ENCODE measurements at places on chromosomes 16 and 17. TPM values are rescaled to one million over a fixed set of nuclear protein-coding genes. Genes with fewer than 3 reads are reported as not detected.
A peak's percentile ranks its signal among the peaks of the same experiment; 100 is the strongest.

- no peak overlapping the region for H3K4me3 ChIP-seq
- H3K27me3 ChIP-seq = no peaks in the 10 kb centered on the region
- no peaks in the 10 kb centered on the region for H3K36me3 ChIP-seq
- no peak overlapping the region for H3K27ac ChIP-seq
Observed at GRCh38 chr17:14902803-14903202, 362.3 kb downstream of the PMP22 start.

Gene EFCAB5
- total RNA-seq = 1.5 TPM

Gene IL4R
- total RNA-seq = 17.6 TPM

GRCh38 chr16:49556606-49557446, 183.2 kb downstream of the C16orf78 start:
- no peaks in the 10 kb centered on the region for H3K36me3 ChIP-seq
- peak; percentile 35 for DNase-seq
- no peak overlapping the region for H3K27ac ChIP-seq
- H3K27me3 ChIP-seq = peaks cover 3% of the 10 kb centered on the region
- H3K4me1 ChIP-seq = peaks cover 6% of the 10 kb centered on the region
- no peak overlapping the region for H3K4me3 ChIP-seq

- H3K4me1 ChIP-seq = peaks cover 13% of the 10 kb centered on the region
- no peaks in the 10 kb centered on the region for H3K27me3 ChIP-seq
- no peak overlapping the region for H3K27ac ChIP-seq
Observed at GRCh38 chr16:81581107-81581506, 136.5 kb downstream of the CMIP start.

Gene RAB11FIP3
- total RNA-seq = 21.0 TPM

Gene CCDC144A
- 1.2 TPM for total RNA-seq

Gene CLDN6
- total RNA-seq = 449 TPM

GRCh38 chr16:60907645-60908044, 1128.6 kb downstream of the CDH8 start:
- no peaks in the 10 kb centered on the region for H3K4me1 ChIP-seq
- H3K36me3 ChIP-seq = no peaks in the 10 kb centered on the region
- DNase-seq = no peak
- H3K4me3 ChIP-seq = no peak overlapping the region
- H3K27ac ChIP-seq = no peak overlapping the region

- H3K36me3 ChIP-seq = peaks cover 1% of the 10 kb centered on the region
- H3K27ac ChIP-seq = peak overlapping the region; percentile 53
- DNase-seq = peak; percentile 96
Observed at GRCh38 chr17:47305302-47305923, 18.3 kb upstream of the EFCAB13 start.

GRCh38 chr17:35876534-35876933, 3.6 kb downstream of the CCL5 start:
- H3K4me3 ChIP-seq = no peak overlapping the region
- DNase-seq = no peak
- no peaks in the 10 kb centered on the region for H3K27me3 ChIP-seq
- no peaks in the 10 kb centered on the region for H3K4me1 ChIP-seq

GRCh38 chr17:27463235-27463677, 7.0 kb downstream of the KSR1 start:
- no peaks in the 10 kb centered on the region for H3K27me3 ChIP-seq
- peak; percentile 66 for DNase-seq
- peaks cover 15% of the 10 kb centered on the region for H3K4me1 ChIP-seq
- peaks cover 4% of the 10 kb centered on the region for H3K36me3 ChIP-seq
- H3K4me3 ChIP-seq = no peak overlapping the region

- no peak overlapping the region for H3K27ac ChIP-seq
- no peaks in the 10 kb centered on the region for H3K36me3 ChIP-seq
- no peaks in the 10 kb centered on the region for H3K27me3 ChIP-seq
- H3K4me3 ChIP-seq = no peak overlapping the region
Observed at GRCh38 chr17:70813355-70813930, 644.1 kb downstream of the KCNJ2 start.

GRCh38 chr16:23499801-23500200, 10.5 kb downstream of the GGA2 start:
- no peaks in the 10 kb centered on the region for H3K27me3 ChIP-seq
- H3K27ac ChIP-seq = no peak overlapping the region
- no peaks in the 10 kb centered on the region for H3K36me3 ChIP-seq
- no peak for DNase-seq
- H3K4me3 ChIP-seq = no peak overlapping the region
- H3K4me1 ChIP-seq = peaks cover 14% of the 10 kb centered on the region

DNA sequence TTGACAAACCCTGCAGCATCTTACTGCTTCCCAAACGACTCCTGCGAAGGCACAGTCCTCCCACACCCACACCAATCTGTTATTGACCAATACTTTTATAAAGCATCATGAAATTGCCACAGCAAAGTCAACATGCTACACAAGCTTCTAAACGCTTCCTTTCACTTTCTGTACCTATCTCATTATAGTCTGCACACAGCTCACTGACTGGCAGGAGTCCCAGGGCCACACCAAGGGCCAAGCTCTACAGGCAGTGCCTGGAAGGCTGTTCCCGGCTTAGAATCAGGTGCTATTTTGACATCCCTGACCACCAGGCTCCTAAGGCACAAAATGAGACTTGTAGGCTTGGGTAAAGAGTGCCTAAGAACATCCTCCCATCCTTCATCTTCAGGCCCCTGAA, 39.5 kb downstream of the USP7 start:
- no peak for DNase-seq
- H3K36me3 ChIP-seq = peaks cover 44% of the 10 kb centered on the region
- H3K27ac ChIP-seq = no peak overlapping the region
- H3K4me1 ChIP-seq = peaks cover 11% of the 10 kb centered on the region

- no peak for DNase-seq
- H3K36me3 ChIP-seq = no peaks in the 10 kb centered on the region
- peak overlapping the region; percentile 0 for H3K27ac ChIP-seq
- no peak overlapping the region for H3K4me3 ChIP-seq
- no peaks in the 10 kb centered on the region for H3K27me3 ChIP-seq
- peaks cover 15% of the 10 kb centered on the region for H3K4me1 ChIP-seq
Observed at GRCh38 chr17:29726715-29727252, 104.1 kb upstream of the CORO6 start.

DNA sequence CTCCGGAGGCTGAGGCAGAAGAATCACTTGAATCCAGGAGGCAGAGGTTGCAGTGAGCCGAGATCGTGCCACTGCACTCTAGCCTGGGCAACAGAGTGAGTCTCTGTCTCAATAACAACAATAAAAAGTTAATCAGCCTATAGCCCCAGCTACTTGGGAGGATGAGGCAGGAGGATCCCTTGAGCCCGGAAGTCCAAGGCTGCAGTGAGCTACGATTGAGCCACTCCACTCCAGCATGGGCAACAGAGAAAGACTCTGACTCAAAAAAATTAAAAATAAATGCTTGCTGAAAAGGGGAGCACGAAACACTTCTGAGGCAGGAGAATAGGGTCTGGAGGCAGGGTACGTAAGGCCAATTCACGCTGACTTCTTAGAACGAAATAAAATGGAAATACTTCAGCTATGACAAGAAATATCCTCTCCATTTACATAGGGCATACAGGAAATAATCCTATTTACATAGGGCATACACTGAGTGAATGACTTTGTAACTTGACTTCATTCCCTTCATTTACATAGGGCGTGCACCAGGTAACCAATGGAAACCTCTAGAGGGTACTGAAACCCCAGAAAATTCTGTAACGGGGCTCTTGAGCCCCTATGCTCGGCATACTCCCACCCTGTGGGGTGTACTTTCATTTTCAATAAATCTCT, 3.2 kb upstream of the PRPSAP1 start:
- no peak overlapping the region for H3K27ac ChIP-seq
- H3K36me3 ChIP-seq = no peaks in the 10 kb centered on the region
- no peak for DNase-seq
- H3K4me3 ChIP-seq = no peak overlapping the region
- peaks cover 11% of the 10 kb centered on the region for H3K4me1 ChIP-seq

Gene CRHR1
- 0.38 TPM for total RNA-seq

- peaks cover 28% of the 10 kb centered on the region for H3K4me1 ChIP-seq
- H3K27ac ChIP-seq = peak overlapping the region; percentile 90
- DNase-seq = peak; percentile 56
- peak overlapping the region; percentile 62 for H3K4me3 ChIP-seq
- no peaks in the 10 kb centered on the region for H3K36me3 ChIP-seq
- no peaks in the 10 kb centered on the region for H3K27me3 ChIP-seq
Observed at GRCh38 chr16:65122724-65123395, 997 bp upstream of the CDH11 start.

Gene RDM1
- total RNA-seq = not detected

- no peak overlapping the region for H3K27ac ChIP-seq
- DNase-seq = no peak
- H3K4me1 ChIP-seq = no peaks in the 10 kb centered on the region
Observed at GRCh38 chr16:13378151-13378550, 476.8 kb downstream of the SHISA9 start.

DNA sequence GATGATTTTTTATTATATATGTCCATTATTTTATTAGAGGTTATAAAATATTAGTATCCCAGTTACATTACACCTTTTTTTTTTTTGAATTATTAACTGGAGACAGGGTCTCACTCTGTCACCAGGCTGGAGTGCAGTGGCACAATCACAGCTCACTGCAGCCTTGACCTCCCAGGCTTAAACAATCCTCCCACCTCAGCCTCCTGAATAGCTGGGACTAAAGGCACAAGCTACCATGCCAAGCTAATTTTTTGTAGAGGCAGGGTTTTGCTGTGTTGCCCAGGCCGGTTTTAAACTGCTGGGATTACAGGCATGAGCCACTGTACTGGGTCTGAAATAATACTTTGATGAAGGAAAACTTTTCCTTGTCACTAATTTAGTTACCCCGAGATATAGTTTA, 63.6 kb downstream of the VMP1 start:
- H3K4me3 ChIP-seq = no peak overlapping the region
- peaks cover 12% of the 10 kb centered on the region for H3K36me3 ChIP-seq
- DNase-seq = no peak
- no peaks in the 10 kb centered on the region for H3K27me3 ChIP-seq
- no peak overlapping the region for H3K27ac ChIP-seq

Gene MT1G
- 0.87 TPM for total RNA-seq

GRCh38 chr16:75112734-75113491, 3.7 kb downstream of the LDHD start:
- no peaks in the 10 kb centered on the region for H3K27me3 ChIP-seq
- DNase-seq = no peak
- peaks cover 30% of the 10 kb centered on the region for H3K4me1 ChIP-seq
- H3K4me3 ChIP-seq = no peak overlapping the region
- no peaks in the 10 kb centered on the region for H3K36me3 ChIP-seq
- H3K27ac ChIP-seq = no peak overlapping the region

Gene UTS2R
- not detected for total RNA-seq

GRCh38 chr17:13114601-13115031, 96.8 kb upstream of the ELAC2 start:
- no peaks in the 10 kb centered on the region for H3K4me1 ChIP-seq
- H3K27ac ChIP-seq = no peak overlapping the region
- DNase-seq = peak; percentile 74
- no peak overlapping the region for H3K4me3 ChIP-seq

DNA sequence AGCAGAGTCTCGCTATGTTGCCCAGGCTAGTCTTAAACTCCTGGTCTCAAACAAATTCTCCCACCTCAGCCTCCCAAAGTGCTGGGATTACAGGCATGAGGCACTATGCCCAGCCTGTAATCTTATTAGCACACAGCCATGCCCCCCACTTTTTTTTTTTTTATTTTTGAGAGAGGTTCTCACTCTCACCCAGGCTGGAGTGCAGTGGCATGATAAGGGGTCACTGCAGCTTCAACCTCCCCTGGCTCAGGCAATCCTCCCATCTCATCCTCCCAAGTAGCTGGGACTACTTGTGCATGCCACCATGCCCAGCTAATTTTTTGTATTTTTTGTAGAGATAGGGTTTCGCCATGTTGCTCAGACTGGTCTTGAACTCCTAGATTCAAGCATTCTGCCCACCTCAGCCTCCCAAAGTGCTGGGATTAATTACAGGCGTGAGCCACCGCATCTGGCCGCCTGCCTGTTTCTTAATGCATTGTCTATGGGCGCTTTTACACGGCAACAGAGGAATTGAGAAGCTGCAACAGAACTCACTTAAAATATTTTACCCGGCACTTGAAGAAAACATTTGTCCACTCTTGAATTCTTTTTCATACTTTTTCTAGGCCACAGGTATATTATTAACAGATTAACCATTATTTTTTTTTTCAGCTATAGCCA, 8.8 kb upstream of the CEP20 start:
- no peak for DNase-seq
- no peaks in the 10 kb centered on the region for H3K36me3 ChIP-seq
- no peak overlapping the region for H3K4me3 ChIP-seq
- H3K27ac ChIP-seq = no peak overlapping the region

- H3K27ac ChIP-seq = no peak overlapping the region
- no peaks in the 10 kb centered on the region for H3K36me3 ChIP-seq
- H3K4me1 ChIP-seq = peaks cover 21% of the 10 kb centered on the region
- no peaks in the 10 kb centered on the region for H3K27me3 ChIP-seq
- no peak for DNase-seq
Observed at GRCh38 chr17:80917716-80918560, 73.7 kb upstream of the CHMP6 start.

GRCh38 chr16:55779402-55780094, 53.3 kb downstream of the CES1 start:
- H3K4me3 ChIP-seq = no peak overlapping the region
- H3K27ac ChIP-seq = no peak overlapping the region
- no peak for DNase-seq
- H3K27me3 ChIP-seq = no peaks in the 10 kb centered on the region
- H3K4me1 ChIP-seq = no peaks in the 10 kb centered on the region

Gene ACSM2A
- total RNA-seq = 0.14 TPM

DNA sequence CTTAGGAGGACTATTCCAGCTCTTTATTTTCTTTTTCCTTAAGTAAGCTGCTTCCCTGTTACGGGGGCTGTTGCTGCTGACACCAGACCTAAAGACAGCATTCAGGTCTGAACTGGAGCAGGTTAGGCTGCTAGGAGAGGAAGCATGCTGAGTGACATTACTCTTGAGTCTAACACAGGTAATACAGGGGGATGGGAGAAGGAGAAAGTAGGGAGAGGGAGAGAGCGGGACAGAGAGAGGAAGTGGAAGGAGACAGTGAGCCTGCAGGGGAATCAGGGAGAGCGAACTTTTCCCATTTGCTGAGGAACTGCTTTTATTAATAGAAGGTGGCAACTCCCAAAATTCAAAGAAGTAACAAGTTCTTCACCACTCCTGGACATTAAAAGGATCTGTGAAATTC, 130.9 kb downstream of the PARN start:
- H3K27ac ChIP-seq = no peak overlapping the region
- H3K27me3 ChIP-seq = no peaks in the 10 kb centered on the region
- H3K4me1 ChIP-seq = peaks cover 43% of the 10 kb centered on the region
- no peak overlapping the region for H3K4me3 ChIP-seq
- H3K36me3 ChIP-seq = no peaks in the 10 kb centered on the region
- no peak for DNase-seq

Gene CCR7
- total RNA-seq = not detected
